Cortex of kidney (tissue), 1 donor: ENCODE measurements at places on chromosomes 2 and 18.

- DNase-seq: no peak
Observed at GRCh38 chr2:174749793-174750192, 14.5 kb downstream of the CHRNA1 start.

DNA sequence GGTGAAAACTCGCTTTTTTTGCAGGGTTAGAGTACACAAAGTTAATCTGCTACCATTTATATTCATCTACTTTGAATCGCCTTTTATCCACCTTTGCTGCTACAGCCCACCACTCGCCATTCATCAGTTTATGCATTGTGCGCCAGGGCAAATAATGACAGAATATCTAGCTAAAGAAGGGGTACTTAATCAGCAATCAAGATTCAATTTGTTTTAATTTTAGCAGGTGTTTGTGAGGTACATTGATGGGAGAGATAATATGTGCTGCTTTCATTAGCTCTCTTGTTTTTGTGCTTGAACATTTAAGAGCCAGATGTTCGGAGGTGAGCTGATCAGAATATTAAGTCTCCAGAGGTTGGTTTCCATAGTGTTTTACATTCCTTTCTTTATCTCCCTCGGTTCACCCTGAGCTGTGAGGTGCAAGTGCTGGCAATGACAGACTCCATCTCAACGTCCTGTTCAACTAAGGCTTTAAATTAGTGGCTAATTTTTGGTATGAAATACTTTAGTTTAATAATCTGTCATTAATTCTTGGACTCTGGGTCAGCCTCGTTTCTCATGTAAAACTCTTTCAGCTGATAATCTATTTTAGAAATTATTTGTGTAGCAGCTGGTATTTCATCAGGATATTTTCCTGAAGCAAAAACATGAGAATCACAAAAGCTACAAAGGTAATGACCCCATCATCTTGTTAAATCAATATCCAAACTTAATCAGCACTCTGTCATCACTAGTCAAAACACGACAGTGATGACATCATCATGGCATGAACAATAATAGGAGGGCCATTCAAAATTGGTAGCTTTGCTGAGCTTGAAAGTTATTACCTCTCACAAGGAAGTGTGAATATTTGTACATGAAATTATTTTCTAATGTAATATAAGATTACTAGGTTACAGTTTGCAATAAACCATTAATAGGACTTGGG lies 479.9 kb upstream of the FANCL start:
- no peak for DNase-seq

- no peak for DNase-seq
Observed at GRCh38 chr2:159362816-159363251, 76.3 kb upstream of the WDSUB1 start.

DNA sequence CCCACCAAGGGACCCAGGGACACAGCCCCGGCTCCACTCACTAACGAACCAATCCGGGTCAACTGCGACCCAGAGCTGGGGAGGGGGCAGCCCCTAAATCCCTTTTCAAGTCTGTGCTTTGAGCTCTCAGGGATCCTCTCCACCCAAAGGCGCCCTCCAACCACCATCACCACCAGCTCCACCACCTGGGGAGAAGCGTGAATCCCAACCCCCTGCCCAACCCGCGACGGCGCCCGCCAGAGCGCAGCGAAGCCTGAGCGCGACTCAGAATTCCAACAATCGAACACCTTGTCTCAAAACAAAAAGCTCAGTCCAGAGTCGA lies 497 bp downstream of the DSC3 start:
- no peak for DNase-seq

GRCh38 chr18:13592246-13592645 lies 134.1 kb downstream of the FAM210A start:
- no peak for DNase-seq
